ENCODE measurements at places on chromosomes 5 and 9. TPM values are rescaled to one million over a fixed set of nuclear protein-coding genes. Genes with fewer than 3 reads are reported as not detected.

- DNase-seq, result no peak
These were observed 133.3 kb upstream of the PPP1R2B start for GRCh38 chr5:156716591-156717380.

BTNL3 gene
- not detected for total RNA-seq

GABRA1 gene
- not detected for total RNA-seq

ASTN2 gene
- 4.3 TPM for total RNA-seq
